GM12865 (cell line): ENCODE measurements at places on chromosomes 11 and 22.

DNA sequence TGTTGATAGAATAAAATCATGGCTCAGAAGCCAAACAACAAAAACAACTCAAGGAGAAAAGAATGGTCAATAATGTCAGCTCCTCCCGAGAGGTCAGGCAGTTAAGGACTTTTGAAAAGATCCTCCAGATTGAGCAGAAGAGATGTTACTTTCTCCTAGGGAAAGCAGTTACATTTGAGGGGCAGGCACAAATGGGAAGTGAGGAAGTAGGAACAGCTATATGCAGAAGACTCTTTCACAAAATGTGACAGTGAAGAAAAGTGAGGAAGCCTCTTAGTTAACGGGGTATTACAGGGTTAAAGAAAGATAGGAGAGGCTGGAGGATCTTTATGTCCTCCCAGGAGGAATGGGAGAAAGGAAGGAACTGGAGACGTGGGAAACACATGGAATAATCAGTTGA is 3.4 kb downstream of the DCHS1 start:
- no peak for DNase-seq

DNA sequence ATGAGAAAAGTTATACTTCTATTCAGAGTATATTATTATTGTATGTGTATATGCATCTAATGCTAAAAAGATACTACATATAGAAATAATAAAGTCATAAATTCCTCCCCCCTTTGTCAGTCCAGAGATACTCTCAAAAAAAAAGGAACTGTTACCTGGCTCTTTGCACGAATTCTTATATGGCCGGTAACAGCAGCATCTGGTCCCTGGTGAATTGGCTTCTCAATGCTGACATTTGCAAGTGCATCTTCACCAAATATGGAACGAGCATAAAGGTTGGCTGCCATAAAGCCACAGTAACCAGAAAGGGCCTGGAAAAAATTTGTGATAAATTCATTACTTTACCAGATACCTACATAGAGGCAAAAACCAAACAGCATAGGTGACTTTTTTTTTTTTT is 41.2 kb downstream of the COPB1 start:
- DNase-seq, result no peak

DNA sequence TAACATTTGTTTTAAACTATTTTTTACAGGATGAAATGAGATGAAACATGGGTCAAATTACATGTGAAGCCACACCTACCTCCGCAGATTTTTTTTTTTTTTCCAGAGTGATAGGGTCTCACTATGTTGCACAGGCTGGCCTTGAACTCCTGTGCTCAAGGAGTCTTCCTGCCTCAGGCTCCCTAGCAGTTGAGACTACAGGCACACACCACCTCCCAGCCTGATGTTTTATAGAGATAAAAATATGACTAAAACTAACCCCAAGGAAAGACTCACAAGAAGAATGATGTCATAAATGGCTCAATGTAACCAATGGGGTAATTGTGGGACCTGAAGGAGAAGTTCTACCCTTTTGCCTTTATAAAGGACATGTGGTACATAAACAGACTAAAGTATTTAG is 52.3 kb upstream of the SOX6 start:
- no peak for DNase-seq

- no peak for DNase-seq
Measured at GRCh38 chr11:86067851-86068137, 1.1 kb downstream of the PICALM start.

GRCh38 chr22:46280999-46281623 is 13.3 kb downstream of the TTC38 start:
- DNase-seq, result peak; percentile 31
